ENCODE measurements at places on chromosomes 2 and 18. TPM values are rescaled to one million over a fixed set of nuclear protein-coding genes. Genes with fewer than 3 reads are reported as not detected.

ITPRIPL1 gene
- 0.67 TPM for total RNA-seq

ANKRD30B gene
- total RNA-seq, result not detected

REL gene
- total RNA-seq, result 5.7 TPM

EMX1 gene
- not detected for total RNA-seq

TMEM18 gene
- 15.3 TPM for total RNA-seq

GNLY gene
- total RNA-seq, result 2.1 TPM

- no peak for DNase-seq
Observed at GRCh38 chr2:29615183-29615582, 306.2 kb downstream of the ALK start.

DNA sequence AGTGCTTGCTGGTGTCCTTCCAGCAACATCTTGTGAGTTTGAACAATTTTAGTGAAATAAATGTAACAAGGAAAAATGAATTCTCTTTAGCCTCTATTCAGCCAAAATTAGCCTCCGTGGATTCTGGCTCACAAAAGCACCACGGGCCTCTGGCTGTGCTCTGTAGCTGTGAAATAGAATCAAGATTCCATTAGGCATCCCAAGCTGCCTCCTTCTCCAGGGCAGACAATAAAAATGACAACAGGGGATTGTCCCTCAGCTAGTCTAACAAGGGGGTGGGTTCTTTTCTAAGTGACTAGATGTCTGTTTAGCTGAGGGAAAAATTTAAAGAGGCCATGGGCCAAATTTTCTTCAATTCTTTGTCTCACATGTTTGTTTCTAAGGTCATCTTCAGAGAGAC is 254.7 kb upstream of the FIGN start:
- DNase-seq, result no peak

DNA sequence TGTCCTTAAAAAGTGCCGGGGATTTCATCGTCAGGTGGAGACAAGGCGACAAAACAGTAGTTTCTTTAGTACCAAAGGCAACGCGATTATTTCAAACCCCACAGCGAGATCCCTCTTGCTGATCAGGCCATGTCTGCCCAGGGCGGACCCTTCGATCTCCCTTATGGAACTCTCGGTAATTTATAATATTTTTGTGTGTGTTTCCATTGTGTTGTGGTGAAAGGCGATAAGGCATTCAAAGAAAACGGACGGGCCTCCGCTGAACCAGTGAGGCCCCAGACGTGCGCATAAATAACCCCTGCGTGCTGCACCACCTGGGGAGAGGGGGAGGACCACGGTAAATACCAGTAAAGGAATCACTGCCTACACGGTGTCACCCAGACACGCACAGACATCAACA is 1.4 kb upstream of the GAD1 start:
- DNase-seq, result no peak

DNA sequence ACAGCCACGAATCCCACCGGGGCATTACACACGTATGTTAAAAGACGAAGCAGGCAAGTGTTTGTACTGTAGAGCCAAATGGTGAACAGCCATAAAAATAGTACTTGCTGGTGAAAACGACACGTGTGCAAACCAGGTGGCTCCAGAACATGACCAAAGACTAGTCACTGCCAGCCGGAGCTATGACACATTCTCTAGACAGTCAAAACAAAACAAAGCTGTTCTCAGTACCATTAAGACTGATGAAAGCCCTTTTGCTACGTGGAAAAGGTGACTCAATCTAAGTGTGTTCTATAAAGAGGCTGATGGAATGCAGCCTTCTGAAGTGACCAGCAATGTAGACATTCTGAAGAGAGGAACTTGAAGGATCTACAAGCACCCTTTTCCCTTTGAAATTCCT is 367.7 kb upstream of the NETO1 start:
- no peak for DNase-seq

DNA sequence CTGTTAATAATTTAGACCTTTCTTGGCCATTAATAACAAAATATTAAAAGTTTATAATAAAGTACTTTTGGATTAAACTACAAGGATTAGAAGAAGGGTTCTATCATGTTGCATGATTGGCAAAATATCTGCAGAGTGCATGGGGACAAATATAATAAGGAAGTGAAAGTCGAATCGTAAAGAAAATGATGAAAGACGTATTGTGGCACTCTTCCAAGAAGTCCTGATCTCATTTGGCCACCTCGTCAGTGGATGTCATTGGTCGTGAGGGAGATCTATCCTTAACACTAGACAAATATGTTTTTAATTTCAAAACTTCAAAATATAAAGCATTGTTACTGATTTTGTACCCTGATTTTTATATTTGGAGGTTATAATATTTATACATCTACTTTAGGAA is 197.7 kb upstream of the STON1 start:
- DNase-seq, result no peak

DNA sequence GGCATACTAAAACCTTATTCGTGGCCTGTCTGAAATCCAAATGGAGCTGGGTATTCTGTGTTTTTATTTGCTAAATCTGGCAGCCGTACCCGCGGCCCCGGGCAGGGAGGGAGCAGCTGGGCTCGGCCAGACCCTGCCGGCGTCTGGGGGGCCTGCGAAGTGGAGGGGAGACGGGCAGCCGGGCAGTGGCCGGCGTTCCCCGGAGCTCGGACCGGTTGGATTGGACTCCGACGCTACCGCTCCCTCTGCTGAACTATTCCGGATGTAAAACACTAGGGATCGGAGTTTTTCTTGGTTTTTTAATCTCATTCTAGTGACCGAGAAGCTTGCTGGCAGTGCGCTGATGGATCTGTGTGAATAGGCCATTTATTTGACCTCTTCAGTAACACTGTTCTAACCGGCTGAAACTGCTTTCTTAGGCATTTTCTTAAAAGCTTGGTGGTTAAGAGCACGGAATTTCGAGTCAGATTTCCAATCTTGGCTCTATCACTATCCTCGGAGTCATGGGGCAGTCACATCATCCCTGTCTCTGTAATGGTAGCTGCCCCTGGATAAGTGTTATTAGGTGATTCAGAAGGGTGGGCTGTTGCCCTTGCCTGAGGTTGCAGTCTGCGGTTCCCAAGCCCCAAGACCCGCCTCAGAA is 694 bp downstream of the UNC50 start:
- DNase-seq, result peak; percentile 64

DNA sequence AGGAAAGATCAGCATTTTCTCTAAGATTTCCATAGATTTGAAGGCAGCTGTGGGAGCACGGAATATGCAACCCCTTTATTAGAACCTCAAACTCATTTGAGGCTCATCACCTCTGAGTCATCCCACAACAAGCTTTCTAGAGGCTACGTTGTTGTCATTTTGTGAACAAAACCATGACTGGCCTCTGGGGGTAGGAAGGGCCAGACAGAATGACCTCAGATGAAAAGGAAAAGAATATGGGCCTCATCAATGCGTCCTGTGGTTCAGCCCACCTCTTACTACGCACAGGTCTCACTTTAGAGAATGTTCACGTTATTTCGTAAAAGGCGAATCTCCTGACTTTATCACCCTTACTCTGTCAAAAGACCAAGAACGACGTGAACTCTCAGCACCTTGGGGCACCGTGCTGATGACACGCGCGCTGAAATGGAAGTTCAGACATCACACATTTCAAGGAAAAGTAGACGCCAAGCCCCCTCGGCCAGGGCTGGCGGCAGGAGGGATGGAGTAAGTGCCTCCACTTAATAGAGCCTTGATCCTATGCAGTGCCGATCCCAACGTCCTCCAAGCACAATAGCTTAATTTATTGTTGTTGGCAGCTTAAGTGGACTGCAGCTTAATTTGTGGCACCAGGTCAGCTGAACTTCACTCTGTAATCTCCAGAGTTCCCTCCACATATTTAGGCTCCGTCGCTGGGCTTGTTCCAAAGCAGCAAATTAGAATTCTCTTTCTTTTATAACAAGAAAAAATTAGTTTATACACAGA is 208.3 kb downstream of the EIPR1 start:
- DNase-seq, result no peak

GRCh38 chr2:98072442-98072841 is 14.5 kb upstream of the VWA3B start:
- DNase-seq, result no peak

- DNase-seq, result no peak
Observed at GRCh38 chr18:48460929-48461583, 51.9 kb upstream of the ZBTB7C start.

DNA sequence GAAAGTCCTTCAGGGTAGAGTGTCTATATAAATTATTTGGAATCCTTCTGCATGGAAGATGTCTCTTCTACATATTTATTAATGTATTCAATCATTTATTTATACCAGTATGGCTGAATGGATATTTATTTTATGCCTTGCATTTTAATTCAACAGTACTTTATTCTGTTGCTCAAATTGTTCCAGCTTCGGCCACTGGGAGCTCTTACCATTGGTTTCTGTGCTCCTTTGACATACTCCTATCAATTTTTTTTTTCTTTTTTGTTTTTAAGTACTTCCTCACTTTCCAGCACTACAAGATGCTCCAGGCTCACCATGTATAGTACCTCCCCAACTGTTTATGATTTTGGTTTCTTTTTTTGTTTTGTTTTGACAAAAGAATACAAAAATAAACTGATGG is 39.4 kb upstream of the WIPF1 start:
- no peak for DNase-seq

DNA sequence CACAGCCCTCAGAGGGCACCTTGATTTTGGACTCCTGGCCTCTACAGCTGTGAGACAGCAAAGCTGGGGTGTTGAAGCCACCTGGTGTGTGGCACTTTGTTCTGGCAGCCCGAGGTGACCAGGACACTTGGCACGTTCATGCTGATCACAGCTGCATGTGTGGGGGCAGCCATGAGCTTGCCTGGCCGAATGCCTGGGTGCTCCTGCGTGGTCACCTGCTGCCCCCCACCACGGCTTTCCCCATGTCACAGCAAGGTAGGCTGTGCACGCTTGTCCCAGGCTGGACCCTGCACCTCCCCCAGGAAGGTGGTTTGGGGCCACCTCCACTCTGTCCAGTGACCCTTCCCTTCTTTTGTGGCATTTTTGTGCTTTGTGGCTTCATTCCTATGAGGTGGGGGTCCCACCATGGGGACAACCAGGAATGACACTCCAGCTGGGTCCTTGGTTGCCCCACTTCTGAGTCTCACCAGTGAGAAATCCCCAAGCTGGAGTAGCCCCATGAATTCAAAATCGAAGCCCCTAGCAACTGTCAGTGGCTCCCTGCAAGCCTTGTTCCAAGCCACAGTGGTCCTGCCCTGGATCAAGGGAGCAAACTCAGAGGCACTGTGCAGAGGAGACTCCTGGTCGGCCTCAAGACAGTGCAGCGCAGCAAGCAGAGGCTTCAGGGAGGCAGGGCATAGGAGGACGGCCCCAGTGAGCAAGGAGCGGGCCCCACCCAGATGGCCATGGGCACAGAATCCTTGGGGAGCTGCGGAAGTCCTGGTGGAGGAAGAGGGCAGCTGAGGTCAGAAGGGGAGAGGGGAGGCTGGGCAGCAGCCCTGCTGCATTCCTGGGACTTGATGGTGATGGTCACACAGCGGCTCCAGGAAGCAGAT is 121.4 kb upstream of the HS6ST1 start:
- DNase-seq, result no peak

- DNase-seq, result no peak
Observed at GRCh38 chr2:214107726-214108125, 303.1 kb upstream of the VWC2L start.

DNA sequence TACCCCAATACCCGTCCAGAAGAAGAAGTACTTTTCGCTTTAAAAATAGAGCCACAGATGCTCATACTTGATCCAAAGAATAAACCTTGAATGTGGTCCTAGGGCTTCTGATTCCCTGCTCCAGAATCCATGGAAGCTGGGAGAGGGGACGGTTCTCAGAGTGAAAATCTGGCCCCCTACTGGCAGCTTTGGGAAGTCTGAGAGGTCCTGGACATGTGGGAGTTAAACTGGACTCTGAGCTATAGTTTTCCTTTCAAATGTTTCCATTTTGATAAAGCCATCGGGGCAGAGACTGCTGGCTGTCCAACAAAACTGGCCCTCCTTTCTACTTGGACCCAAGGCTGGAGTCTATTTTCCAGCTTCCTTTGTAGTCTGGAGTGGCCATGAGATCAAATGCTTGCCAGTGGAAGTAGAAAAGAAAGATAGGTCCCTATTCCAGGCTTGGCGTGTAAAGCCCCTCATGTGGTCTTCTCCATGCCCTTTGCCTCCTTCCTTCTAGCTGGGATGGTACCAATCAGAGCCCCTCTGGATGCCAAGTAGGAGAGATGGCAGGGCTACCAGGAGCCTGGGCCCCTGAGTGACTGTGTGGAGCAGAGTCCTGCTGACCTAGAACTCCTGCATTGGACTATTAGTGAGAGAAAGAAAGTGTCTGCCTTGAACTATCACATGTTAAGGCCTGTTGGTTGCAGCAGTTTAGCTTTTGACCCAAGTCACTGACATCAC is 37.7 kb upstream of the TBC1D8 start:
- no peak for DNase-seq

DNA sequence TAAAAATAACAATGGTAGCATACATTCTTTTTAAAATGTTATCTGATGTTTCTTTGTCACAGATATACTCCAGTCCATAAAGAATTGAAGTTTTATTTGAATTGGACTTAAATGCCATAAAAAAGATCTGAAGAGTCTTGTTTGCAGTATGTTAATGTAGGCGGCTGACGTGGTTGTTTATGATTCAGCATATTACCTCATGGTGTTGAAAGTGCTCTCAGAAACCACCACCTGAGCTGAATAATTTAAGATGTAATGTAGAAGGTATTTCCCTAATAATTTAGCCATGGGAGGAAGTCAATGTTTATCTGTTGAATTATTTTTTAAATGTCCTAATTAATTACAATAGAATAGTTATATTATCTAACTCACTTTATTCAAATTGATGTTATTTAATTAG is 58.6 kb upstream of the CHN1 start:
- no peak for DNase-seq

- DNase-seq, result no peak
Observed at GRCh38 chr2:168929031-168929430, 27.9 kb downstream of the G6PC2 start.

DNA sequence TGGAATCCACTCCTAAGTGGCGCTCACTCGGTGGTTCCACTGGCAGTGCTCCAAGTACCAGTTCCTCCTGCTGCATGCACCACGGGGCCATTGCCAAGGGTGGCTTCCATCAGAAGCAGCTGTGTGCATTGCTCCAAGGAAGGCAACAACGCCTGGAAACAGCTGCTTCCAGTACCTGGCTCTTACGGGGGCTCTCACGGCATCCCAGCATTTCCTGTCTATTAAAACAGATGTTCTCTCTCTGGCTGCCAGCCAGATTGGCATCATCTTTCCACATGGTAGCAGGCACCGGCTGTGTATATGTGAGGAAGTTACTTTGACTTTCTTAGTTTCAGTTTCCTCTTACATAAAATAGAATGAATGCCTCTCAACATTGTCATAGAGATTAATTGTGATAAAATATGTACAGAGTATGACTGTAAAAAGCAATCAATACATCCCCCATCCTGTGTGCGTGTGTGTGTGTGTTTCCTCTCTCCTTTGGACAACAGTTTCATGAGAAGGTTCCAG is 84.9 kb downstream of the CMPK2 start:
- peak; percentile 76 for DNase-seq
